ENCODE measurements at places on chromosomes 4 and X.

- no peak for DNase-seq
Observed at GRCh38 chr4:42070463-42070862, 80.1 kb downstream of the SLC30A9 start.

GRCh38 chr4:158442736-158443135 is 78.9 kb upstream of the RXFP1 start:
- no peak for DNase-seq

DNA sequence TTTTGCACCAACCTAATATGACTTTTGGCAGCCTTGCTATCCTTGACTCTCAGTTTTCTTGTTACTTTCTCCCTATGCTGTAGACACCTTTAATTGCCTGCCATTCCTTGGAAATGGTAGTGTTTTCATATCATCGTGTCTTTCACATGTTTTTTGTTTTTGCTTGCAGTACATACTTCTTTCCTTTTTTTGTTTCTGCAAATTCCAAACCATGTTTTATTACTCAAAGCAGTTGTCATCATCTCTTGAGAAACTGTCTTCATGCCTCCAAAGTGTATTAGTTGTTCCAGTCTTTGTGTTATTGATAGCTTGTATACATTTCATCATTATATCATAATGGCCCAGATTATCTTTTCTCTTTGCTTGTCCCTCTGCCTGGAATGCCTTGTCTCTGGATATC is 57.1 kb downstream of the PDLIM5 start:
- DNase-seq, result no peak

- no peak for DNase-seq
Observed at GRCh38 chr4:148514041-148514440, 71.8 kb upstream of the NR3C2 start.

DNA sequence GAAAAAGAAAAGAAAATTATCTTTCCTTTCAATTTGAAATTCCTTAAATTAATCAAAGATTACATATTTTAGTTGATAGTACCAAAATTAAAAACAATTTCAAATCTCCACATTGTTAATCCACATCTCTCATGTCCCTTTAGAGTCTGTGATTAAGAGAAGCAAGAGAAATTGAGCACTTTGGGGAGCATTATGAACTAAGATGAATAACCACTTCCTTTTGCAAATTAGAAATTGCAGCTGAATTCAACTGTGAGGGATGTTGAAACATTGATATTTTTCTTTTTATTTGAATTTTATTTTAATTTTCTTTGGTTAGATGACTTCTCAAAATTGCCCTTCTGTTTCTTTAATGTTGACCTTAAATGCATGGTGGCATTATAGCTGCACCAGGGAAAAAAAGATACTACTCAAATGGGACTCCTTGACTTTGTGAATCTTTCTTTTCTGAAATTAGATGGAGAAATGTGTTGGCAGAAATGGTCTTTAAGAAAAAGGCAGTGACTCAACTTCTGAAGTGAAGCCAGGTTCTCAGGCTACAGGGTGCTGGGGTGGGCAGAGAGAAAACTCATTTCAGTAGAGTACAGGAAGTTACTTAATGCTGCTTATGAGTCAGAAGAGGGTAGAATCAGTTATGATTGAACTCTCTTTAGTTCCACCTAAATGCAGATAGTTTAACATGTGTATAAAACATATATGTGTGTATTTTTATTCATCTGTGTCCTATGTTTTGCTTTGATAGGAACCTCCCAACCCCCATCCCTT is 92.0 kb upstream of the TNIP3 start:
- DNase-seq, result peak; percentile 4

- DNase-seq, result no peak
Observed at GRCh38 chr4:163072222-163072621, 94.5 kb downstream of the NAF1 start.

DNA sequence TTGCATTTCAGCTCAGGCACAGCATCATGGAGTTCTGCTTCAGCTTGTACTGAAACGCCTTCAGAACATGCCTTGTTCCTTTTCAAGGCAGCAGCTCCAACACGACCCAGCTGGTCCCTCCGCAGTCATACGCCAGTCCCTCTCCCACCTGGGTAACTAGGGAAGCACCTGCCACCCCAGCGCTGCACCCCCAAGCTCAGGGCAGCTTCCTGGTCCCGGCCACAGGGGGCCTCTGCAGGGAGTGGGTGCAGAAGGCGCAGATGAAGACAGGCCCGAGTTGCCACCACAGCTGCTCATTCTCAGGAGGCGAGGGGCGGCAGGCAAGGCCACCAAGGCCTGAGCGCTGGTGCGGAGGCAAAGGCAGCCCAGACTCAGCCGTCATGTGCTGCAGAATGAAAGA is 21.8 kb downstream of the WDR1 start:
- no peak for DNase-seq

DNA sequence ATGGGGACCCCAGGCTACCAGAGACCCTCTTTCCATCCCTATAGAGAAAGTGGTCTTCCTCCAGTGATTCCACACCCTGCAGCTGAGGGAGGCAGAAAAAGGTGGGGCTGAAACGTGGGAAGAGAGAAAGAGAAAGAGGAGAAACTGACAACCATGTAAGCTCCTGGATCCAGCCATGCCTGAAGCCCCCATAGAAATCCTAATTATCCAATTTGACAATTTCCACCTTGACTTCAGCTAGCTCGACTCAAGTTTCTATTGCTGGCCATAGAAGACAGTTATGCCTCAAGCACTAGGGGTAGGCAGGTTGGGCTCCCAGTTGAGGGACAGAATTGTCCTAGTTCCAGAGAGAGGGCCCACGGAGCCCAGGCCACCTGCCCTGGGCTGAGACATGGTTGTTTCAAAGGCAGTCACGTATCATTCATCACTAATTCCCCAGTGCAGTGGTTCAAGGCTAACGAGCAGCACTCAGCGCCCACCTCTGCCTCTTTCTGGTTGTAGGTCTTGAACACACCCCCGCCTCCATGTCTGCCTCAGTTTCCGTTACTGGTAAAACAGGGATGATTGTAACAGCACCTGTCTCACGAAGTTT is 39.8 kb upstream of the ASMTL start:
- no peak for DNase-seq

DNA sequence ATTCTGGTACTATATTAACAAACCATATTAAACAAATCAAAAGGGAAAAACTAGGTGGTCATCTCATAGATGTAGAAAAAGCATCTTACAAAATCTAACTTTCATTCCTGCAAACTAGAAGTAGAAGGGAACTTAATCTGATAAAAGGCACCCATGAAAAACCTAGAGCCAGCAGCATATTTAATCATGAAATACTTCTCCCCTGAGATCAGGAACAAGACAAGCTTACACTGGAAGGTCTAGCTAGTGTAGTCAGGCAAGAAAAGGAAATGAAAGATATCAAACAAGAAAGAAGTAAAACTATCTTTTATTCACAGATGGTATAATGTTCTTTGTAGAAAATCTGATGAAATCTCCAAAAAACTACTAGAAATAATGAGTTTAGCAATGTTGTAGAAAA is 41.2 kb downstream of the ATP10D start:
- no peak for DNase-seq

DNA sequence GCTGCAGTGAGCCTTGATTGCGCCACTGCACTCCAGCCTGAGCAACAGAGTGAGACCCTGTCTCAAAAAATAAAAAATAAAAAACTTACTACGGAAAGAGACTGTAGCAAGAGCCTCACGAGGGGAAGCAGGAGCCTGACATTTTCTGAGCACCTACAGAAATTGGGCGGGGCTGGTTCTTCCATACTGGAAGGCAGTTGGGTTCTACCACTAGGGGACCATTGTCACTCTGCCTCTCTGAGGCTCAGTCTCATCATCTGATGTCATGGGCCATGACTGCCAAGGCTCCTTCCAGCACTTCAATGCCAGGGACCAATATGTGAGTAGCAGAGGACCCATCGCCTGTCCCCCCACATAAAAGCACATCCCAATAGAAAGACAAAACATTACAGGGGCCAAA is 8.2 kb downstream of the SH3KBP1 start:
- DNase-seq, result no peak

DNA sequence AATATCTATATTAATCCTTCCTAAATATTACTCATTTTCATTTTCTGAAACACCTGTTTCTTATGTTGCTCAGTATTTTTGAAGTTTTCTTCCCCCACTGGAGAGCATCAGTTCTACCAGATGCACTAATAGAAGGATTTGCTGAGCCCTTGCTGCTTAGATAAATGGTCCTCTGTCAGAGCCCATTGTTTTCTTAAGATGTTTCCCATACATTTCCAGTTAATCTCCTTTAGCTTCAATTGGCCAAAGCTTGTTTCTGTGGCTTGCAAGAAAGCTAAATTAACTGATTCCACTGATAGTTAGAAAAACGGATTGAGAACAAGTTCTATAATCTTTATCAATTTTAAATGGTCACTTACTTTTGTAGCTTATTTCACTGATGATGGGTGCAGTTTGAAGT is 1425.5 kb downstream of the PCDH18 start:
- DNase-seq, result no peak

DNA sequence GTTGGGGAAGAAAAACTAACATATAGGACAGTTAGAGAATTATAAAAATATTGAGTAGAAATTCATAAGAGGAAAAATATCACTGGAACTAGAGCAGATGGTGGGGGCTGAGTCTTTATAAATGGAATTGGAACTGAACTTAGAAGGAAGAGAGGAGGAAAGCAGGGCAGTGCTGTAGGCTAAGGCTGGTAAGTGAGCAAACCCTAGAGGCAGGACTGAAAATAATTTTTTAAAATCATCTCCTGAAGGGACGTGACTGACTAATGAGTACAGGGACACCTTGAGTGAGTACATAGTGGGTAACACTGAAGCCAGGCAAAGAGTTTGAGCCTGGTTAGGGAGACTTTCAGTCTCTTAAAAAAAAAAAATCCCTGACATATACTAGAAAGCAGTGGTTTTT is 63.3 kb downstream of the GALNT7 start:
- DNase-seq, result no peak

GRCh38 chr4:62275470-62275869 is 1075.3 kb downstream of the ADGRL3 start:
- DNase-seq, result no peak

DNA sequence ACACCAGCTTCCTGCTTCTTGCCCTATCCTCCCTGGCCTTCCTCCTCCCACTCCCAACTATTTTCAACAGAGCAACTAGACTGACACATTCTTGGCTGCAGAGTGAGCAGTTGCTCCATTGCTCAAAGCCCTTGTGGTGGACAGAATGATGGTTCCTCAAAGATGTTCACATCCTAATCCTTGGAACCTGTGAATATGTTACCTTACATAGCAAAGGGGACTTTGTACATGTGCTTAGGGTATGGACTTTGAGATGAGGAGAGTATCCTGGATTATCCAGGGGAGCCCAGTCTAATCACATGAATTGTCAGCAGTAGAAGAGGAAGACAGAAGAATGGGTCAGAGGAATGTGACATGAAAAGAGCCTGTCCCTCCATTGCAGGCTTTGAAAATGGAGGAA is 24.9 kb upstream of the HOPX start:
- DNase-seq, result no peak

All from activated naive CD8-positive, alpha-beta T cell treated with anti-CD3 and anti-CD28 coated beads, Interleukin-2, amount 50 U/mL, for 16 hours (primary cell).